ENCODE measurements at places on chromosomes 13 and 19.
A peak's percentile ranks its signal among the peaks of the same experiment; 100 is the strongest.

DNA sequence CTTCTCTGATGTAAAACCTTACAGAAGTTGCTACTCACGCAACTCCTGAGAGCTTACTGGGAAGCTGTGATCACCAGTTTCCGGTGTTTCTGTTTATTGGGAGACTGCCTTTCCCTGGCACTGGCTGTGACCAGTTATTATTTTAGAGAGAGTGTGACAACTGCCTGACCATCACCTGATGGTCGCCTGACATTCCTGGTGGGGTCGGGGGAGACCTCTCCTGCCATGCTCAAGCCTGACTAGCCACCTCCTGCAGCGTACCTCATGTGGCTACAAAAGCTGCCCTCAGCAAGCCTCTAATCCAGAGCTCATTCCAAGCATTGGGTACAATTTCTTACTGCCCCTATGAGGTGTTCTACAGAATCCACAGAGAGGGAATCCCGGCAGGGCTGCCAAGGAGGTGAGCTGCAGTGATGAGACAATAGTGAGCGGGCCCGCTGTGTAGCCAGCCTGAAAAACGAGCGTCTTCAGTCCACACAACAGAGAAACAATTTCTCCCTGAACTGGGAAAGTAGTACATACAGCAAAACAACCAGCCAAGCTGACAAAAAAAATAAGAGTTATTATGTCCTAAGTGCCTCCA is 28.7 kb downstream of the GJA3 start:
- peaks cover 17% of the 10 kb centered on the region for H3K4me1 ChIP-seq
- H3K27me3 ChIP-seq = peaks cover 6% of the 10 kb centered on the region
- no peak for DNase-seq

- peaks cover 63% of the 10 kb centered on the region for H3K4me1 ChIP-seq
- H3K27me3 ChIP-seq = no peaks in the 10 kb centered on the region
- peak overlapping the region; percentile 99 for H3K27ac ChIP-seq
- H3K4me3 ChIP-seq = peak overlapping the region; percentile 96
These were observed 3.6 kb downstream of the ACTN4 start for GRCh38 chr19:38650911-38651584.

- H3K36me3 ChIP-seq = peaks cover 9% of the 10 kb centered on the region
- no peak for DNase-seq
- no peak overlapping the region for H3K4me3 ChIP-seq
- H3K27ac ChIP-seq = no peak overlapping the region
These were observed 88.3 kb downstream of the DOCK9 start for GRCh38 chr13:98889419-98890085.

DNA sequence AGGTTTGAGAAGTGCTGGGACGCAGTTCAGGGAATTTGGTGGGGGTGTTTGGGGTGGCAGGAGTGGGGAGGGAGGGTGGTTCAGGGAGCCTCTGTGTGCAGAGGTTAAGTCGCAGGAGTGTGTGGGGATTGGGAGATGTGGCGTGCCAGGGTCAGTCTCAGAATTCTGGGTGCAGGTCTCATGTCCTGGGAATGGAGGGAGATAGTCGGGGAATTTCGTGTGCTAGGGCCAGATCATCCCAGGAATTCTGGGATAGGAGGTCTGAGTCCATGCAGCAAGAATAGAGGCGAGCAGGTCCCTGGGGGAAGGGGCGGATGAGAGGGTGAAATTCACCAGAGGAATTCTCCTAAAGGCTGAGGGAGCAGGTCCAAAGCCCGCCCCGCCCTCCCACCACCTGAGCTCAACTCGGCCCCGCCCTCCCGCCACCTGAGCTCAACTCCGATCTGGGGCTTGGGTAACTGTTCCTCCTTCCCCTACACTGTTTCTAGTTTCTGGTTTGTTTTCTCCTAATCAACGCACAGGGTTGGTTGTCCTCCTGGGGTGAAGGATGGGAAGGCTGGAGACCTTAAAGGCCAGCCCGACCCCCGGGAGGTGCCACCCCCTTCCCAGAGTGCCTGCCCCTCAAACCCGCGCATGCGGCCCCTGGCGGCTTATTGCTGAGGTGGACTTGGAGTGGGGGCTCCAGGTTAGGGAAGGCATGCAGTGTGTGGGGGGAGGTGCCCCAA is 15.2 kb downstream of the KCNC3 start:
- no peaks in the 10 kb centered on the region for H3K36me3 ChIP-seq
- H3K4me3 ChIP-seq = no peak overlapping the region
- H3K27me3 ChIP-seq = peaks cover 14% of the 10 kb centered on the region
- no peaks in the 10 kb centered on the region for H3K4me1 ChIP-seq
- H3K27ac ChIP-seq = no peak overlapping the region

- no peak for DNase-seq
- H3K4me1 ChIP-seq = no peaks in the 10 kb centered on the region
- H3K36me3 ChIP-seq = no peaks in the 10 kb centered on the region
- no peak overlapping the region for H3K27ac ChIP-seq
These were observed 1426.4 kb downstream of the PCDH9 start for GRCh38 chr13:65803530-65804392.

DNA sequence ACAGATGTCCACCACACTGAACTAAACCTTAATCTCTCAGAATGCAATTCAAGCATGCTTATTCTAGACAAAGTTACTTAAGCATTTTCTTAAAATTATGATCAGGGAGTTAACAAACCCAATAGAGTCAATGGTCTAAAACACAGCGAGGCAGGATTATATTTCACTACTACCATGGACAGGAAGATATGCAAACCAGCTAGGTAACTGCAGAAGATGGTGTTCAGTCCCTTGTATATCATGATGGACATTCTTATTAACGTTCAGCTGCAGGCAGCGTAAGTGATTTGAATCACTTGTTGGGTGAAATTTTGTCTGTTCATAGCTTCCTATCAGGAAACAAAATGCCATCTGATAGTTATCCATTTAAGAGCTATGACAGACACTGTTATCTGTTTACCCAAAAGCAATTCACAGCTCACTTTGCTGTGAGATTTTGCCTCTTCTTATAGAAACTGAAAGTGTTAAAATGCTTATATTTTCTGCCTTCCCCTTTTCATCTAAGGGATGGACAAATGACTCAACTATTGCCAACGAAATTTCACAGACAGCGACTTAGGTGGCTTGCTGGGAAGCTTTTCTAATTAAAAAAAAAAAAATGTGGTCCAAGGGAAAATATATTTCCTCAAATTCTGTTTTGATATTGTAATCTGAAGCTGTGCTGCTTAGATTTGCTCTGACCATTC is 591.9 kb downstream of the DACH1 start:
- no peak for DNase-seq
- H3K4me3 ChIP-seq = no peak overlapping the region
- no peaks in the 10 kb centered on the region for H3K4me1 ChIP-seq
- H3K27ac ChIP-seq = no peak overlapping the region
- no peaks in the 10 kb centered on the region for H3K27me3 ChIP-seq

DNA sequence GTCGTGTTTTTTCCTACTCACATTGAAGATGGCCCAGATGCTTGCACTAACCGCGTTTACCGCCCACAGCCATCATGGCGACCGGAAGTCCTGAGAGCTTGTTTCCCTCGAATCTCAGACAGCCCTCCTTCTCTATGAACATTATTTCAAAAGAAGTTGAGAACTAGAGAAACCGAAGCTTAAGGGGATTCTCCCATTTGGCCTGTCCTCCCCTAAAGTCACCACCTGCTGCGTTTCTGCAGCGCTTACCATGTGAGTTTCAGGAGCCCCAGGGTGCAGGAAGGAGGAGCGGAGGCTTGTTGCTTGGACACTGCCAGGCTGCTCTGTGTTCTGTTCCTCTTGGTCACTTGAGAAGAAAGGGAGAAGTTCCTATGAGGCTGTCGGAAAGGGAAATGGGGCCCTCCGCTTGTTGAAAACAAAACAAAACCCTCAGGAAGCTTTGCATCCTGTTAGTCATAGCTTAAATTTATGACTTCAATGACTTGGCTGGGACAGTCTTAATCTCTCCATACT is 6.2 kb downstream of the CARD8 start:
- peaks cover 10% of the 10 kb centered on the region for H3K36me3 ChIP-seq
- H3K27ac ChIP-seq = peak overlapping the region; percentile 55
- DNase-seq = no peak
- peaks cover 1% of the 10 kb centered on the region for H3K4me1 ChIP-seq
